ENCODE measurements at places on chromosomes 1 and 21. TPM values are rescaled to one million over a fixed set of nuclear protein-coding genes. Genes with fewer than 3 reads are reported as not detected.

DNA sequence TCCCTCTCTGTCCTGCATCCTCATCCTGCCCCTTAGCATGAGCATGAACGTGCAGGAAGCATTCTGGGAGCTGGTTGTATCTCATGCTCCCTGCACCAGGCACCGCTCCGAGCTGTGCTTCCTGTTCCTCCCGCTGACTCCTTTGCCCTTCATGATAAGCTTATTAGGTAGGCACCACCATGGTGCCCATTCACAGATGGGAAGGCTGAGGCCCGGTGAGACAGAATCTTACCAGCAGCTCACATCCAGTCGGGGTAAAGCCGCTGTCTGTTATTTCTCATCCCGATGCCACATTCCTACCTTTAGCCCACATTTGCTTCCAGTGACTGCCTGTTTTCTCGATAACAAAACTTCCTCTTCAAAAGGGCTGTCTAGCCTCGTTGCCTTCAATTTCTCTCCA is 7.3 kb downstream of the MIIP start:
- H3K4me3 ChIP-seq = no peak overlapping the region
- H3K27ac ChIP-seq = no peak overlapping the region
- peaks cover 35% of the 10 kb centered on the region for H3K36me3 ChIP-seq
- no peak for DNase-seq
- no peaks in the 10 kb centered on the region for H3K4me1 ChIP-seq

DNA sequence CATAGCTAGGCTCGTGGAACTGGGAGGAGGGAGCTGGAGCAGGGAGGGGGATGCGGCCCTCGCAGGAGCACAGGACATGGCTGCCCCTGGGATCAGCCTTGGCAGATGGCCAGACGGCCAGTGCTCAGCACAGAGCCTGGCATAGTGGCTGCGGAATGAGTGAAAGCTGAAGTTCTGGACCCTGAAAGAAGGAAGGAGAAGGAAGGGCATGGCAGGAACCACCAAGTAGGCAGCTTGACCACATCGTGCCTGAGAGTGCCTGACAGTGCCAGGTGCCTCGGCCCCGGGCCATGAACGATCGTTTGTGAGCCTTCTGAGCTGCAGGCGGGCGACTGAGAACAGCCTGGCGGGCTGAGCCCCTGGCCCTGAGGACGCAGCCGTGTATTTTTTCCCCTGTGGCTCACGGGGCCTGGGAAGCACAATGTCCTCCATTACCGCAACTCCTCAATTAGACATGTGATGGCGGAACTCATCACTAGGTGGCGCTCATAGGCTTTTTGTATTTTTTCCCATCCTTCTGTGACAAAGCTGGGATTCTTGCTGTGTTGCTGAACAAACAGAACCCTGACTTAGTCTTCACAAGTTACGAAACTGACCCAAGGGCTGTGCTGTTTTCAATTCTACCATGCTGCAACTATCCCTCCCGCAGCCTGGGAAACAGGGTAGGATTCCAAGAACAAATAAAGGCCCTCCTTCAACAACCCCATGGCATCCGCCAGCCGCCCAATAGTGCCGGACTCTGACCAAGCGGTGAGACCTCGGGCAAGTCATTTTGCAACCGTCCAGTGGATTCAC is 29.9 kb upstream of the TMEM61 start:
- no peak overlapping the region for H3K4me3 ChIP-seq
- no peak overlapping the region for H3K27ac ChIP-seq
- H3K36me3 ChIP-seq = no peaks in the 10 kb centered on the region
- DNase-seq = peak; percentile 60

DNA sequence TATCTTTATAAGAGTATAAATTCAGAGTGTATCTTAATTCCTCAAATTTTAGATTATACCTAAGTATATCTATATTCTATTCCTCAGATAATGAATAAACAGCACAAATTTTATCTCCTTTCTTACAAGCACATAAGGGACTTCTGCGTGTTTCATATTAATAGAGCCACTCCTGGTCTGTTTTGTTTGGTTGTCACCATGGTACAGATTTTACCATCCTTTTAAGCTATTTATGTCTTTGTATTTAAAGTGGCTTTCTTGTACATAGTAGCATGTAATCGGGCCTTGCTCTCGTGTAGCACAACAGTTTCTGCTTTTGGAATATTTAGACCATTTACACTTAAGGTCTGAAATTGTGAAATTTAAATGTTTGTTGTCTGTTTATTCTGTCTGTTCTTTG is 52.6 kb upstream of the SLC35A3 start:
- no peak for DNase-seq
- no peak overlapping the region for H3K4me3 ChIP-seq
- H3K4me1 ChIP-seq = no peaks in the 10 kb centered on the region
- H3K36me3 ChIP-seq = peaks cover 10% of the 10 kb centered on the region
- H3K27me3 ChIP-seq = no peaks in the 10 kb centered on the region
- H3K27ac ChIP-seq = no peak overlapping the region

DNA sequence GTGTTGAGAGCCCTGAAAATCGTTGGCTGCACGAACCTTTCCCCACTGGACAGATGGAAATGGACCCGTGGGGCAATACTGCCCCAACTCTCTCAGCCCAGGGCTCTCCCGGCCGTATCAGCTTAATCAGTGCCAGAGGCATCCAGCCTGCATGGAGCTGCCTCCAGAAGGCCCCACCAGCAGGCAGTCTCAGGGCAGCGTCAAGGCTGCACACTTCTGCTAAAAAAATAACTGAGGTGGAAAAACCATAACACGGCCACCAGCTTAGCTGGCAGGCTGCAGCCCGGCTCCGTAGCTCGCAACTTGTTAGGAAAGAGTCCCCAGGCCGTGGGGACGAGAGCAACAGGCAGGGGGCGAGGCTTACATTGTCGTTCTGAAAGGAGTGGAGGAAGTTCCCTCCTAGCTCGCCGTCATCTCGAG is 27.9 kb downstream of the MRPL37 start:
- no peak overlapping the region for H3K4me3 ChIP-seq
- H3K4me1 ChIP-seq = peaks cover 16% of the 10 kb centered on the region

DNA sequence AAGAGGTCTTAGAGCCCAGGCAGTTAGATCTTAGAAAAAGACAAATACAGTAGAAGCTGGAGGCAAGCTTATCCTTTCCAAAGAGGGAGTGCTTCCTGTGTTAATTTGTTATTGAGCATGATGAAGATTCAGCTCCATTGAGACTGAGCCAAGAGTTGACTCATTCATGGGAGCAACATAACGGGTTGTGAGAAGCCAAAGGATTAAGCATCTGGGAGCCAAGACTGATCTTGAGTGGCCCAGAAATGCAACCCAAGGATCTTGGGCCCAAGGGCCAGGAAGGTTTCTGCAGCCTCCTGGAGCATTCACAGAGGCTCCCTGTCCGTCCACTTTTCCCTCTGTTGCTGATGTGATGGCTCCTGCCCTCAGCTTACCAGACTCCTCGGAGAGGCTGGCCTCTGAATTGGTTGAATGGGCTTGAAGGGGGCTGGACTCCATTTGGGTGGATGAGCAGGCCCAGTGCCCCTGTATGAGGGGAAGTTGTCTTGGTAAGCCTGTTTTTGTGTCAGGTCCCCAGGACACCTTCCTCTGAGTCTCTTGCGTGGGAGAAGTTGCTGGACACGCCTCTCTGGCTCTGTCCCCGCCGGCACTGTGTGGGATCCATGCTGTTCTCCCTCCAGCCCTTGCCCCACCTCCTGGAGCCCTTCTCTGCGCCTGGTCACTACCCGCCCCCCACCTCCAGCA is 42.4 kb downstream of the PDE9A start:
- H3K4me3 ChIP-seq = no peak overlapping the region
- no peaks in the 10 kb centered on the region for H3K27me3 ChIP-seq
- H3K36me3 ChIP-seq = no peaks in the 10 kb centered on the region
- H3K4me1 ChIP-seq = no peaks in the 10 kb centered on the region

DNA sequence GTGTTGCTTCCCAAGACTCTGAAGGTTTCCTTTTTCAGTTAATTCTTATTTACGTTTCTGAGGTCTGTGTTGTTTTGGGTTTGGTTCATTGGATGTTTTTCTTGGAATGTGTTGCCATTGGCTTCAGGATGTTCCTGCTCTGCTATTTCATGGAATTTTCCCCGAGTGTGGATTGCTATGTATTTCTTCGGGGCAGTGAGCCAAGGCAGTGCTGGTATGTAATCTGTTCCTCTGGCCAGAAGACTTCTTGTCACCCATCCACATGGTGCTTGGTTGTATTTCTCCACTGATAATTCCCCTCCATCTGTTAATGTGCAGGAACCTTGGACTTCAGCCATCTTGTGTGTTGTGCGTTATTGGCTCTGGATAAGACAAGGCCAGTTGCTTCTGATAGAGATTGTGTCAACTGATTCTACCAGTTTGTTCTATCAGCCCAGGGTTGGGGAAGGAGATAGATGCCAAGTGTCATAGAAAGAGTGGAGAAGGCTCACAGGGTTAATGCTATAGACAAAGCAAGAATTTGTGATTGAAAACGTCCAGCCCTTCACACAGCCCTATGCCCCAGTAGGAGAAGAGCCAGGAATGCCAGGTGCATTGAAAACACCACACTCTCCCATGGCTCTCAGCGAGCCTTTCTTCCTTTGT is 505.2 kb downstream of the PLPP3 start:
- H3K27me3 ChIP-seq = no peaks in the 10 kb centered on the region
- H3K4me3 ChIP-seq = no peak overlapping the region

- no peak overlapping the region for H3K4me3 ChIP-seq
- H3K4me1 ChIP-seq = peaks cover 43% of the 10 kb centered on the region
- H3K27me3 ChIP-seq = no peaks in the 10 kb centered on the region
- peaks cover 12% of the 10 kb centered on the region for H3K36me3 ChIP-seq
- DNase-seq = no peak
Observed at GRCh38 chr21:44866780-44867179, 6.7 kb downstream of the PTTG1IP start.

GRCh38 chr1:27102707-27103468 is 52.0 kb downstream of the SLC9A1 start:
- DNase-seq = peak; percentile 67
- H3K27ac ChIP-seq = no peak overlapping the region
- peaks cover 5% of the 10 kb centered on the region for H3K4me1 ChIP-seq

GRCh38 chr1:116290085-116290705 is 82.8 kb upstream of the ATP1A1 start:
- no peak overlapping the region for H3K27ac ChIP-seq
- H3K4me3 ChIP-seq = no peak overlapping the region
- no peaks in the 10 kb centered on the region for H3K36me3 ChIP-seq
- no peak for DNase-seq

DNA sequence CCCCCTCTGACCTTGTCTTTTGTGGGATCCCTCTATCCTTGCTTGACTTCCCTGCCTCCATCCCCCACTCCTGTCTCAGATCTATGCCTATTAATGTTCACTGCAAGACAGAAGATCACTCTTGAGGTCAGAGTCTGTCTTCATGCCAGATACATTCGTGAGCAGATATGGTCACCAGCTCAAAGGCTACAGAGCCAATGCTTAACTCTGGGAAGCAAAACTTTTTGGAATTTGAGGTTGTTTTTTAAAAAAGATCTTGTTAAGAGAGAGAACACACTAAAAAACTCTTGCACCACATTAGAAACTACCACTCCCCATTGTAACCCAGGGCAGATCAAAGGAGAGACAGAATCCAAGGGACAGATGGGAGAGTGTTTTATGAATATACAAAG is 17.1 kb upstream of the A3GALT2 start:
- DNase-seq = no peak
- H3K27me3 ChIP-seq = no peaks in the 10 kb centered on the region
- peaks cover 93% of the 10 kb centered on the region for H3K4me1 ChIP-seq
- H3K4me3 ChIP-seq = no peak overlapping the region
- peak overlapping the region; percentile 94 for H3K27ac ChIP-seq

GRCh38 chr1:54250670-54251069 is 50.7 kb downstream of the MRPL37 start:
- no peaks in the 10 kb centered on the region for H3K27me3 ChIP-seq
- no peak overlapping the region for H3K4me3 ChIP-seq
- no peaks in the 10 kb centered on the region for H3K36me3 ChIP-seq
- H3K4me1 ChIP-seq = peaks cover 4% of the 10 kb centered on the region

GRCh38 chr1:183983371-183984105 is 54.0 kb downstream of the COLGALT2 start:
- no peaks in the 10 kb centered on the region for H3K27me3 ChIP-seq
- no peak overlapping the region for H3K27ac ChIP-seq
- DNase-seq = no peak

GRCh38 chr1:1400576-1401456 is 1.7 kb upstream of the CCNL2 start:
- H3K27ac ChIP-seq = no peak overlapping the region
- H3K4me1 ChIP-seq = peaks cover 23% of the 10 kb centered on the region
- DNase-seq = no peak
- H3K4me3 ChIP-seq = no peak overlapping the region

DNA sequence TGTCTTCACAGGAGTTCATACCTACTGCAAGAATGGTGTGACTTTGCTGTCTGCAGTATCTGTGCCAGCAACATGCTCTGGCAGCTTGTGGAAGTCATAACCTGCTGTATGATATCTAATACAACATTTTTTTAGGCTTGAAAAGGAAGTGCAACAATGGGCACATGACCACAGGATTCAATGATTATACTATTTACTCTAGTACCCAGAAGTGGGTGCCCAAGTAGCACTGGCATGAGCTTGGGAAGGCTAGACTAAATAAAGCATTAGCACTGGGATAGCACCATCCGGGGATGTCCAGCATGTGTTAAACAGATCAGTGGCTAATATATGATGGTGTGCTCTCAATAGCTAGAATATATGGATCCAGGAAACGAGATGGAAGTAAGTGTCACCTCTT is 98.6 kb upstream of the PDE4B start:
- no peaks in the 10 kb centered on the region for H3K27me3 ChIP-seq
- no peak for DNase-seq
- no peaks in the 10 kb centered on the region for H3K4me1 ChIP-seq

GRCh38 chr1:35587736-35588135 is 14.6 kb downstream of the TFAP2E start:
- H3K27me3 ChIP-seq = no peaks in the 10 kb centered on the region
- no peaks in the 10 kb centered on the region for H3K36me3 ChIP-seq
- no peak overlapping the region for H3K27ac ChIP-seq
- no peak overlapping the region for H3K4me3 ChIP-seq

- H3K4me3 ChIP-seq = no peak overlapping the region
- H3K36me3 ChIP-seq = no peaks in the 10 kb centered on the region
- H3K27ac ChIP-seq = no peak overlapping the region
Observed at GRCh38 chr1:200888349-200888838, 6.3 kb upstream of the INAVA start.

DNA sequence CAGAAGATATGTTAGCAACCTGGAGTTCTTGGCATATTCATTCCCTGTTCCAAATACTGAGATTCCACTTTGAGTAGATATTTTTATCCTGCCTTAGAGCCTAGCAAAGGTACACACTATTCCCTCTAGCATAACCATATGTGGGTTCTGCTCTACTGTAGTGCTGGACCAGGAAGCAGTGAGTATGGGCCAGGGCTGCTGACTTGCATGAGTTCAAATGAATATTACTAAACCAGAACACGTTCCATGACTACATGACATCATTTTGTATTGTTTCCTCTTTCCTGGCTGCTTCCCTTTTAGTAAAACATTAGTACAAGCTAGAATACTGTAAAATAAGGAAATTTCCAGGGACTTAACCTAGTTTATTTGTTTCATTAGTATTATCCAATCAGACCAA is 41.1 kb downstream of the TNFSF18 start:
- no peaks in the 10 kb centered on the region for H3K27me3 ChIP-seq
- H3K36me3 ChIP-seq = no peaks in the 10 kb centered on the region
- no peaks in the 10 kb centered on the region for H3K4me1 ChIP-seq
- no peak for DNase-seq

MAP1LC3C gene
- total RNA-seq = 3.5 TPM

RSPO1 gene
- 0.44 TPM for total RNA-seq

F13B gene
- total RNA-seq = not detected

GUCA2B gene
- total RNA-seq = not detected

NUCKS1 gene
- total RNA-seq = 181 TPM

HSD17B7 gene
- 25.2 TPM for total RNA-seq

RHCE gene
- not detected for total RNA-seq

ATP1A4 gene
- total RNA-seq = not detected

TCP10L gene
- total RNA-seq = 0.38 TPM

FAM167B gene
- 5.6 TPM for total RNA-seq

Data from thyroid gland (tissue), 4 donors.